ENCODE measurements at places on chromosomes 2 and 18. TPM values are rescaled to one million over a fixed set of nuclear protein-coding genes. Genes with fewer than 3 reads are reported as not detected.

DNA sequence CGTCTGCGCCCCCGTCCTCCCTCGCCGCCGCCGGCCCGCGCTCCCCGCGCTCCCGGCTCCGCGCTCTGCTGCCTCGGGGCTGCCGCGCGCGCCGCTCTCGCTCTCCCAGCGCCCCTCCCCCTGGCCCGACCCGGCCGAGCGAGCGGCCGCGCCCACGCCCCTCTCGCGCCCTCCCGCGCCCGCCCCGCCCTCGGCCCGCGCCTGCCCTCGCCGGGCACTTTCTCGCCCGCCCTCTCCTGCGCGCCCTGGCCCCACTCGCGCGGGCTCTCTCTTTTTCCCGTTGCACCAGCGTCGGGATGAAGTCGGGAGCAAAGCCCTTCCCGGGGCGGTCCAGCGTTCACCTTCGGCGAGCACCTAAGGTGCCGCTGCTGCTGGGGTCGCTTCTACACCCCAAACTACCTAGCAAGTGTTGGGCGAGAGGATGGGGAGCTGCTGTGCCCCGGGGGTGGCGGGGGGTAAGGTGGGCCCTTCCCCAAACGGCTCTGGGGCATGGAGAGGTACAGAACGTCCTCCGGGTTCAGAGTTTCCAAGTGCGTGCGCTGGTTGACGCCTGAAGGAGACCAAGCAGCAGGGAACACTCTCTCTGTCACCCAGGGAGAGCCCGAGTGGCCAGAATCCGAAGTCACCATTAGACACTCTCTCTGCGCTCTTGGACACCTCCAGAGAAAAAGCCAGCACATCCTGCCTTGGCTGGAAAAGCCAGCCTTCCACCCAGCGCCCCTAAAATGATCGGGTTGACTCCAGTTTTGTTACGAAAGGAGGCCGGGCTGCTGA is at the start of gene COLEC12:
Gene COLEC12 (minus strand): TSS at position 70 of the 774 bp plus-strand sequence. CDS start 187 bp downstream, outside the sequence.
- DNase-seq = peak; percentile 87

- no peak for DNase-seq
Observed at GRCh38 chr2:32617599-32618189, 10.2 kb upstream of the TTC27 start.

DNA sequence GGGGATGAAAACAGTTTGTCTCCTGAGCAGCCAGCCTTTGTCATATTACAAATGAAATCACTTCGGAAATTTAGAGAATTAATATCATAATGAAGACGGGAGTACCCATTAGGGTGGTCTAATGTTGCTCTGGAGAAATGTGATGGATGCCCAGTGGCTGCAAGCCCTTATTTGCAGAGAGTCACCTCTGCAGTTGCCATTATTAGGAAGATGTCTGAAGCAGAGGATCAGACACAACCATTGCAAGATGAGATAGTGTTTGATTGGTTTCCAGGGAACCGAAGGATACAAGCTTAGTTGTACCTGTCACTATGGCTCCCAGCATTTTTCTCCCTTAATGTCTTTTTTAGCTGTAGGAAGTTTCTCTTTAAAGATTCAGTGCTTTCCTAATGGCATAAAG is 272.4 kb downstream of the FIGN start:
- DNase-seq = no peak

DNA sequence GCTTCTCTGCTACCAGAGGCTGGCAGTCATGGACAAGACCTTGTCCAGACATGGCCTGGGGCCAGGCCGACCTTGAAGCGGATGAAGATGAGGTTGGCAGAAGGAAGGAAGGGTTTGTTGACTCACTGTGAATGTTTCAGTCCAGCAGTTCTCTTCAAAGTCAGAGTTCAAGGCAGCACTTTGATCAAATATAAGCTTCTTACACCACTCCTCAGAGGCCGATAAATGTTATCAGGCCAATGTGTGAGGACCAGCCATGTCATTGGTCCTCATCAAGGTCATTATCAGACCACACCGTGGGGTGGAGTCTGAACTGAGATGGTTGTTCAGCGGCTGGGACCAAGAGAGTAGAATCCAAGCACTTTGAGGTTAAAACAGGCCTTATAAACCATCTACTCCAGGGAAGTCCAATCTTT is 35.5 kb downstream of the QPCT start:
- no peak for DNase-seq

Gene POTEE
- 0.18 TPM for polyA plus RNA-seq

Gene RND3
- 40.3 TPM for polyA plus RNA-seq

Gene SCYGR4
- polyA plus RNA-seq = not detected

GRCh38 chr2:225236769-225237323 is 162.7 kb upstream of the NYAP2 start:
- no peak for DNase-seq

GRCh38 chr2:158391876-158392275 is 64.7 kb downstream of the CCDC148 start:
- DNase-seq = no peak

Gene MYL1
- polyA plus RNA-seq = 7,236 TPM

Gene ZC3H6
- polyA plus RNA-seq = 5.1 TPM

DNA sequence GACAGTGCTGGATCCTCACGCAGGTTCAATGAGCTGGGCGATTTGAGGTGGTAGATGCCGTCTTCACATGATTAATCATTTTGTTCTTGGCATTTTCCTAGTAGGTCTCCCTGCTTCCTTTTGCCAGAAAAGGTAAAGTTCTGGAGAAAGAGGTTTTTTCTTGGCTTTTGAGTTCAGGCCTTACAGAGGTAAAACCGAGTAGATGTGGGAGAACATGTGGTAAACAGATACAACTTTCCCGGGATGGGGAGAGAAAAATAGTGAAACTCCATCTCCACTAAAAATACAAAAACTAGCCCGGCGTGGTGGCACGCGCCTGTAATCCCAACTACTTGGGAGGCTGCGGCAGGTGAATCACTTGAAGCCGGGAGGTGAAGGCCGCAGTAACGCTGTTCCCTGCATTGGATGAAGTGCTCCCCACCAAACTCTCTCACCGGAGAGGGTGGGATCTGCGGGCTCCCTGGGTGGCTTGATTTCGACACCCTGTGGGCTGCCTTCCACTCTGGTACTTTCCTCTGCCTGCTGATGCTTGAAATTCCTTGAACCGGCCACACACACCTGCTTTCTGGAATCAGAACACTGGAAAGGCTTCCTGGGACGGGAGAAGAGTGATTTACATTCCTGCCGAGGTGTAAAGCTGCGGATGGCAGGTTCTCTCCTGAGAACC is 88.8 kb downstream of the ACTR3 start:
- no peak for DNase-seq

Gene HOXD11
- not detected for polyA plus RNA-seq

DNA sequence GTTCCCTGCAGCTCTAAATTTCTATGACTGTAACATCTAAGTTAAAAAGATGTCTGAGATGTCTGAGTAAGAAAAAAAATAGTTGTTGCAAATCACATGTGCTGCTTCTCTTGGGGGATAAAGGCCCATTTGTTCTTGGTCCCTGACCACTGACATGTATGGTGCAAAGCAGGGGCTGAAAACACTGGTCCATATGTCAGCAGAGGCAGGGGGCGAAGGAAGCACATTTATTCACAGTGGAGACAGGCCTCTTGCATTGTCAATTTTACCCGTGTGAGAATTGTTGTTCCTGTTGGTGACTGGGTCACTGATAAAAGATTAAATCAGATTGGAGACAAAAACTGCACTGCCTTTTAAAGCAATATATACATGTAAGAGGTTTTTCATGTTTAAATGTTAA is 38.8 kb downstream of the PRKCE start:
- no peak for DNase-seq

Gene CD8B
- polyA plus RNA-seq = 0.38 TPM

Gene MEP1B
- polyA plus RNA-seq = 0.13 TPM

Measured in muscle of leg (tissue), 16 donors.